SJCRH30 (cell line): ENCODE measurements at places on chromosomes 12 and 14.

DNA sequence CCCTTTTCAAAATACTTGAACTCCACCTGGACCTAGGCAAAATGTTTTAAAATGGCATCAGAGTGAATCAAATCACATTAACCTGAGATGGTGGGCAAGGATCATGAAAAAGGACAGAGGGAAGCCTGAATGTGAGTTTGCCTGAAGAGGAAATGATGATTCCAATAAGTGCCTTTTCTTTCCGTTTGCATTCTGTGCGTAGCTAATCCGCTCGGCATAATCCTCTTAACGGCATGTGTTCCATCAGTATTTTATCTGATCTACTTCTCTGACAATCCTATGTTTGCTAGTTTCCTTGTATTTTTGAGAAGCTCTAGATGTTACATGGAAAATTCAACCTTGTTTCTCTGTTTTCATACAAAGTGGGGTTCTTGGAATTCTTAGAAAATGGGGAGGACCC lies 354.6 kb downstream of the NRXN3 start:
- no peak for DNase-seq

GRCh38 chr12:12216349-12217017 lies 50.4 kb downstream of the LRP6 start:
- DNase-seq = no peak

DNA sequence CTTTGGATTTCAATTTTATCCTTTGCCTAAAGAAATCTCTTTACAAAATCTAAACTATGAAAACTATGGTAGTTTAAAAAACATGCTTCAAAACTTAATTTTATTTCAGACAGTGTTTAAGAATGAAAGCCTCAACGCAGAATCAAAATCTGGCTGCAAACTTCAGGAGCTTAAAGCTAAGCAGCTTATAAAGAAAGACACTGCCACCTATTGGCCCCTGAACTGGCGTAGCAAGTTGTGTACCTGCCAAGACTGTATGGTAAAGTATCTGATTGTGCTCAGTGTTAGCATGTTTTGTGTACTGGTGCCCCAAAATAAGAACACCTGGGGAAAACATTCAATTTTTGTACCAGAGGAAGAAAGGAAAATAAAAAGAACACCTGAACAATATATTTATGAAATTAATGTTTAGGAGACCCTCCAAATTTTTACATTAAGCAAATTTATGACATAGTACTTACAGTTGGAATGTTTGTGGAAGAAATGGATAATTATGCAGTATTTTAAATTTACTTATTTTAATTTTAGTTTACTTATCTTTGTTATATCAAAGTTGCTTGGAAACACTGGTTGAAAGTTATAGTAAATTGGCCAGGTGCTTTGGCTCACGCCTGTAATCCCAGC lies 12.2 kb downstream of the UBR7 start:
- peak; percentile 59 for DNase-seq

- no peak for DNase-seq
Observed at GRCh38 chr14:92487513-92488133, 26.0 kb upstream of the RIN3 start.

- DNase-seq = peak; percentile 15
Observed at GRCh38 chr12:99253068-99253467, 394.5 kb upstream of the GARIN6 start.

DNA sequence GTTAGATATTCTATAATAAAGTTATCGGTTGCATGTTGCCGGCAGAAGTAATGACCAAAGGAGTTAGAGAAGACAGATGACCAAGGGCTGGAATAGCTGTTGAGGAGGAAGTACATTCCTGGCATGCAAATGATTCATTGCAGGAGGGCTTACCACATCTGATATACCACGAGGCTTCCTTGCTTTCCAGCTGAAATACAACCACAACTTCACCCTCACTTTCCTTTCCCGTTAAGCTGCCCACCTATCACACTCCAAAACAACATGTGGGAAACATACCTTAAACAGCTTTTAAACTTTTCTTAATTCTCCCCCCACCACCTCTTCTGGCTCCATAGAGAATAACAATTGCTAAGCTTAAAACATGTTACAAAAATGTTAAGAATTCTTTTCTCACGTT lies 594.1 kb downstream of the NRXN3 start:
- no peak for DNase-seq

GRCh38 chr12:6312529-6313325 lies 2.2 kb downstream of the PLEKHG6 start:
- peak; percentile 49 for DNase-seq

GRCh38 chr12:83106873-83107272 lies 420.2 kb downstream of the TMTC2 start:
- no peak for DNase-seq

DNA sequence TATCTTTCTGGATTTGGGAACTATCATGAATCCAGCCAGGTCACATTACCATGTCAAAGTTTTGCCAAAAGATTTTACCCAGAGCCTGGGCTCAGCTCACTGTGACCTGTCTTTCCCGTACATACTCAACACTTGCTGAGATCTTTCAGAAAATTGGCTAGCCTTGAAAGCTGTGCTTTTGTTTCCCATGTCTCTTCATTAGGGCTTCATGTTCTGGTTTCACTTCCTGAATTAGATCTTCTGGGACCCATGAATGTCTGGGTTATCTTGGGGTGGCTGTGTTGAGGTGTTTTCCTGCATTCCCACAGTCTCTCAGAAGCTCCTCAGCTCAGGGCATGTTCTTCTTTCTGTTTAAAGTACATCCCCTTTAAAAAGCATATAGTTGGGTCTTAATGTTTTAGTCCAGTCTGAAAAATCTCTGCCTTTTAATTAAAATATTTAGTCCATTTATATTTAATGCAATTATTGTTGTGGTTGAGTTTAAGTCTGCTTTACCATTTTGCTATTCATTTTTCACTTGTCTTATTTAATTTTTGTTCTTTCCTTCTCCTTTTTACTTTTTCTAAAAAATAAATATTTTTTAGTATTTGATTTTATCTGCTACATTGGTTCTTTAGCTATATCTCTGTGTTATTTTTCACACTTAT lies 242.7 kb downstream of the VRK1 start:
- DNase-seq = no peak

DNA sequence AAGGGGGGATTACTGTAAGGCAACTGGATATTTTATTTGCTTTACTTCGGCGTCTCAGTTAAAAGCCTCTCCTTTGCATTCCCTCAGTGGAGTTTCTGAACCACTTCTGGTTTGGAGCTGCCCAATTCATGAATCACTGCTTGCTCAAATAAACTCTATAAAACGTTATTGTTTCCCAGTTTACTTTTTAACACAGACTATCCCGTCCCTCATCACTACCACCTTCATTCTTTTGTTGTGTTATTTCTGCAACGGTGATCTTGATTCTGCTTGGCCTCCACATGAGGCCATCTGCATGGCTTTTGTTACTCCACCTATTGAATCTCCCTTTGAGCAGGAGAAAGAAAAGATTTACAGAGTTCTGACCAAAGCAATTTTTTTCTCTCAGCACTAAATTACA lies 104.0 kb upstream of the PLEKHA5 start:
- no peak for DNase-seq

DNA sequence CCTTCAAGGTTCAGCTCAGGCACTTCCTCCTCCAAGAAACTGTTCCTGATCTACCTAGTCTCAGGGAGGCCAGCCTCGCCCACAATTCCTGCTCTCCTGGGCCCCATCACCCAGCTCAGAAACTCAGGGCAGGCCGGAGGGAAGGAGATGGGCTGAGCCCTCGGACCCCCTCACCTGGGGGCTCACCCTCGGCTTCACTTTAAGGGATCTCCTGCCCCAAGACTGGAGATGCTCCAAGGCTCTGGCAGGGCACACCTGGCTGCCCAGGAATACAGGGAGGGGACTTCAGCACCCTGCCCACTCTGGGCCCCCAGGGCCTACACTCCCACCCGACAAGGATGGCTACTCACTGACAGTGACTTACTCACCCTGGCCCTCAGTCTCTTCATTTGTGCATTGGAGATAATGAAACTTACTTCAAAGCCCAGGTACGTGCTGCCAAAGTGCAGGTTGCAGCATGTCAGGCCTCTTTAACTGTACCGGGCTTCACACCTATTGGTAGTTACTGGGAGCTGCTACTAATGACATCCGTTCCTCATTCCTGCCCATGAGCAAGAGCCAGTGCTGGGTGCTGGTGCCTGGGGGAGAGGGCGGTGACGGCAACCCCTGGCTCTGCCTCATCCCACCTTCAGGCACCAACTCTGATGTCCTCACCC lies 21.0 kb upstream of the PPP1R13B start:
- DNase-seq = no peak

GRCh38 chr12:45224311-45224710 lies 8.4 kb downstream of the ANO6 start:
- DNase-seq = no peak

DNA sequence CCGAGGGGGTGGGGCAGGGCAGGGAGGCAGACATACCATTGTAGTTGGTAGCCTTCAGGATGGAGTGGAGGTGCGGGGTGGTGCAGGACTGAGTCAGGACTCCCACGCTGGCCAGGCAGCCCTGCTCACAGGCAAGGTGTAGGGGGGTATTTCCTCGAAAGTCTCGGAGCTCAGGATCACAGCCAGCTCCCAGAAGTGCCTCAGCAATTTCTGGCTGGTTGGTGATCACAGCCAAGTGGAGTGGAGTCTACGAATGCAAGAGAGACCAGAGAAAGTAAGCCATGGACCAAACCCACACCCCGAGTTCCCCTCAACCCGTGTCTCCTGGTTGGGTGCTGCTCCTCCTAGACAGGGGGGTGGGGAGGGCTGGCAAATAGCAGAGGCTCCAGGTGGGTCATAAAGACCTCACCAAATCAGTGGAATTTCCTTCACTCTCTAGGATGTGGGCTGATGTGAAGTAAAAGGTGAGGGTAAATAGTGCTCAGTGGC lies 1.4 kb downstream of the NFKBIA start:
- DNase-seq = no peak

- DNase-seq = no peak
Observed at GRCh38 chr14:37399517-37399916, 195.5 kb downstream of the FOXA1 start.

GRCh38 chr12:77682488-77682887 lies 148.2 kb upstream of the NAV3 start:
- no peak for DNase-seq

DNA sequence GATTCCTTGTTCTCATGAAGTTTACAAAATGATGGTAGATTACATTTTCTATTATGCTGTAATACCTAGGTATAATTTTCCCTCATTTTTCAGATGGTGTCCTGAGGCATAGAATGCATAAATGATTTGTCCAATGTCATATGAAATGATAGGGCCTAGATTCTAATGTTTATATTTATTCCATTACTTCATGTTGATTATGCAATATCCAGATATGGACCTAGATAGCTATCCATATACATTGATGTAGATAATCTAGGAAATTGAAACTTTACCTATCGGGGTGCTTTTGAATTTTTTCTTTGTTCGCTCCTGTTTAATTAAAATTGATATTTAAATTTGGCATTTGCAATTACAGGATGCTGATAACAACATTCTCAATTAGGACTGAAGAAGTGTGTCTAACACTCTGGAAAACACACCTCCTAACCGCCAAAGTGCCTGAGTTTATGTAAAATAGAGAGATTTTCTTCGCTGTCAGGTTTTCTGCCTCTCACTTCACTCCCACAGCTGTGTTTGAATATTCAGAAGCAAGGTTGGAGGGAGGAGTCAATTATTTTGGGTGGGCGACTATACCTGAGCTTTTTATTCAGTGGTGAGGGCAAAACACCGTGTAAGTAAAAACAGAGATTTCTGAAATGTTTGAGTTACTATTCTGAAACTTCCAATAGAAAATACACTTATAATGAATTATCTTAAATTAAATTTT lies 164.4 kb upstream of the ATP2B1 start:
- DNase-seq = no peak

DNA sequence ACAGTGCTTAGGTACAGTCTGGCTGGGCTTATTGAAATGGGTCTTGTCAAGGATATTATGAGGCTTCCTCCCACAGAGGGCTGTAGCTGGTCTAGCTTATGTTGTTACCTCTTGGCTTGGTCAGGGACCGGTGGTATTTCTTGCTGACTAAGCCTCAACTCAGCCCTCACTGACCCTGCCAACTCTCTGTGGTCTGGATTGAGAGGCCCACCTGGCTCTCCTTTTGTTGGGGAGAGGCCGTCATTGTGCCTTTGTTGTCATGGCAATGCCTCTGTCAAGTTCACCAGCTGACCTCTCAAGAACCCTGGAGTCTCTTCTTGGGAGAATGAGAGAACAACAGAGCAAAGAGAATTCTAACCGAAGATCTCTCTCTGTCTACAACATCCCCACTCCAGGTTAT lies 245.6 kb upstream of the NPAS3 start:
- DNase-seq = peak; percentile 82

DNA sequence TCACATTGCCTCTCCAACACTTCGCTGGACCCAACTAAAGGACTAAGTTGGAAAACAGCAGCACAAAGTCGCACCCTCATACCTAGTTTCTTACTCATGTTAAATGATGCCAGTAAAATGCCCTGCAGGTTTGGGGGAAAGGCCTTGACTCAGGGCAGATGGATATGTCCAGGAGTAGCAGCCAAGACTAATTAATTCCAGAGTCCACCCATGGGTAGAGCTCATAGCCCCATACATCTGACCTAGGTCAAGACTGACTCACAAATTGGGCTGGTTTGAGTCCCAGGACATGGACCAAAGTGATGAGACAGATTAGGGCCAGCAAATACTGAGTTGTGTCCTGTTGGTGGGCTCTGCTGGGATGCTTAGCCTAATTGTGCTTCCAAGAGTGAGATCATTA lies 224.0 kb upstream of the BTG1 start:
- no peak for DNase-seq

DNA sequence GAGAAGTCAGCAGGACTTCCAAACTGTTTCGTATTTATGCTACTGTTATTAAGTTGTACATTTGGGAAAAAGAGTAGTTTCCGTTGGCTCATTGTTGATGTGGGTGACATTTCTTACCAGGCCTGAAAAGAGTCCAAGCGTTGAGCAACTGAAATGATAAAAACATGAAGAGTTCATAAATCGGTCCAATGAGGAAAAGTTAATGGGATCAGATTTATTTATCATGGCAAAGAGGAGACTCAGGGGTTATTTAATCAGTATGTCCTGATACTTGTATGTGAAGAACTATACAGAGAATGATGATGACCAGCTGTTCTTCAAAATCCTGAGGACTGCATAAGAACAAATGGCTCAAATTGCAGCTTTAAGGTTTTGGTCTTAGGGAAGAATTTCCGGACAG lies 7.7 kb downstream of the VRK1 start:
- peak; percentile 49 for DNase-seq

- DNase-seq = no peak
Observed at GRCh38 chr12:40681148-40681547, 11.1 kb upstream of the CNTN1 start.

DNA sequence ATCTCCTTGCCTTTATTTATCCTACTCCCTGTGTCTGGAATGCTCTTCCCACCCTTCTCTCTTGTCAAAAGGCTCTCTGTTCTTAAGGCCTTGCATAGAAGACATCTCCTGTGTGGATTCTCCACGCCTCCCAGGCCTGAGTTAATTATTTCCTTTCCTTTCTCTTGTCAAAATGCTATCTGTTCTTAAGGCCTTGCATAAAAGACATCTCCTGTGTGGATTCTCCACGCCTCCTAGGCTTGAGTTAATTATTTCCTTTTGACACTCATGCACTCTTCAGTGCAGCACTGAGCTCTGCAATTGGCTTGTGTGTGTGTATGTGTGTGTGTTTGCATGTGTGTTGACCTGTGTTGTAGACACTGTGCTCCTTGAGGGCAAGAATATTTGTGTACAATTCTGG lies 52.1 kb upstream of the DCD start:
- no peak for DNase-seq
